NCI-H1092 (cell line): ENCODE measurements at places on chromosomes 5 and 9.

DNA sequence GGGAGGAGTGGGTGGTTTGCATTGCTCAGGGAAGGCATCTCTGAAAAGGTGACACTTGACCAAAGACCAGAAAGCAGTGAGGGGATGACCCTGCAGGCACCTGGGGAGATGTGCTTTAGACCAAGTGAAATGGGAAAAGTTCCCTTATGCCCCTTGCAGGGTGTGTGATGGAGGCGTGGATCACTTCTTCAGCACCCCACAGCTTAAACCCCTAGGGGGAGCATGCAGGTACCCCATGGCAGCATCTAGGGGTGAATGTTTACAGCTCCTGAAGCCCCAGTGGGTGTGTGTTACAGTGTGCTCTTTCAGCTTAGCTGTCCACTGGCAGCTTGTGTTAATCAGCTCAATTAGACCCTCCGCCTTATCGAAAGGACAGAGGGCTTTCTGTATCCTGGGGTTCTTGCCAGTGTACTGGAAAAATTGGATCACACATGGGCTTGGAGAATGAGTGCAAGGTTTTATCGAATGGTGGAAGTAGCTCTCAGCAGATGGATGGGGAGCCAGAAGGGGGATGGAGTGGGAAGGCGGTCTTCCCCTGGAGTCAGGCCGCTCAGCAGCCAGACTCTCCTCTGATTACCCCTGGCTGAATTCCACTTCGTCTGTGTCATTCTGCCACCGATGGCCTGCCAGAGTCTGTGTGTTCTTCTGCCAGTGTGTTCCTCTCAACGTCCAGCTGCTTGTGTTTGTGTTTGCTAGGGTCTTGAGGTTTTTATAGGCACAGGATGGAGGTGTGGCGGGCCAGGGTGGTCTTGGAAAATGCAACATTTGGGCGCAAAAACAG is 6.3 kb downstream of the BHMT2 start:
- DNase-seq: no peak

DNA sequence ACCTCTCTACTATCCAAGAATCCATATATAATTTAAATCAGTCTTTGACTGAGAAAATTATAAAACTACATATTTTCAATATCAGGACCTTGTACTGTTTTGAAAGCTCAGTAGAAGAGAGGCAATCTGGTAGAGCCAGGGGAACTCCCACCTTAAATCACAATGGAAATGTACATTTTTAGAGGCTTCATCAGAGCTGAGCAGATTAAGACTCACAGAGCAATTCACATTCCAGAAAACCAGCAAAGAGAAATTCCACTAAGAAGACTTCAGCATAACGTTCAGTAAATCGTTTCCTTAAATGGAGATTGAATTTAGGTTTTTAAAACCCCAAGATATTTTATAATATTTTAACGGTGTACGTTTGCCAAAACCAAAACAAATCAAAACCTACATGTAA is 227.8 kb upstream of the TRPM3 start:
- no peak for DNase-seq

- no peak for DNase-seq
Observed at GRCh38 chr9:92763721-92764380, 782 bp downstream of the BICD2 start.

DNA sequence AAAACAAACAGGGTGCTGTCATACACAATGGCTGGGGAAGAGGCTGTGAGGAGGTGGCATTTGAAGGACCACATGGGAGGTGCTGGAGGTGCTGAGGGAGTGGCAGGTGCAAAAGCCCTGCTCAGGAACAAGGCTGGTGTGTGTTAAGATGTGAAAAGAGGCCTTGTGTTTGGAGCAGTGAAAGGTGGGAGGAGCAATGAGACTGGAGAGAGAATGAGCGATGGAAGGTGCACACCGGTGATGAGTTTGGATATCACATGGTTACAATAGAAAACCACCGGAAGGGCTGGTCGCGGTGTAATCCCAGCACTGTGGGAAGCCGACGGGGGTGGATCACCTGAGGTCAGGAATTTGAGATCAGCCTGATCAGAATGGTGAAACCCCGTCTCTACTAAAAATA is 9.2 kb upstream of the FIBCD1 start:
- DNase-seq: no peak

GRCh38 chr5:68708156-68708841 is 385.5 kb upstream of the SLC30A5 start:
- DNase-seq: no peak

DNA sequence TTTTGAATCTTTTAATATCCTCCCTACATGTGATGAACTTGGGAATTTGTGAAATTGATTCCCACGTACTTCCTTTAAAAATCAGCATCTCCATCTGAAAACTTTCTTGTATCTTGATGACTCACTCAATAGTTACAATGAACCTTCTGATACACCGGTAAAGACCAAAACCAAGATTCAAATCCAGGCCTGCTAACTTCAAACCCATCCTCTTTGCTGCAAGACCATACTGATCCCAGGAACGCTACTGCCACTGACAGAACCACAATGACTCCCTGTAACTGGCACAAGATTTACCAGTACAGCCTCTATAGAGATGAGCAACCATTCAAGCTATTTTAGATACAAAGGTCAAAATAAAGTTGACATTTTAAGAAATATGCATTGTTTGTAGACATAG is 332.9 kb downstream of the DNAH5 start:
- DNase-seq: no peak

DNA sequence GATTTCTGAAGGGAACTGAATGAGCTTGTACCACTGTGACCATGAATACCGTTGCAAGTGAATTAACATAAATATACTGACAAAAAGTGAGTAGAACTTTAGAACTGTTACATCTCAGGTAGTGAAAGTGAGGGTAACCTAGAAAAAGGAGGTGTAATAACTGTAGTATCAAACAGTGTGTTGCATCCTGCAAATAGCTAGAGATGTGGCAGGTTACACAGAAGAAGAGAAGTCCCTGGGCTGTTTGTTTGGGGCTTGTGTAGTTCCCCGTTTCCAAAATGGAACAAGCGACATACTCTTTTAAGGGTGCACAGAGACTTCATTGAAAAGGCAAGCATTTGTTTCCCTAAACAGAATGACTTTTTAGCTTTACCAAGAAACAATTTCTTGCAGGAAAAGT is 214.8 kb downstream of the NR3C1 start:
- no peak for DNase-seq

DNA sequence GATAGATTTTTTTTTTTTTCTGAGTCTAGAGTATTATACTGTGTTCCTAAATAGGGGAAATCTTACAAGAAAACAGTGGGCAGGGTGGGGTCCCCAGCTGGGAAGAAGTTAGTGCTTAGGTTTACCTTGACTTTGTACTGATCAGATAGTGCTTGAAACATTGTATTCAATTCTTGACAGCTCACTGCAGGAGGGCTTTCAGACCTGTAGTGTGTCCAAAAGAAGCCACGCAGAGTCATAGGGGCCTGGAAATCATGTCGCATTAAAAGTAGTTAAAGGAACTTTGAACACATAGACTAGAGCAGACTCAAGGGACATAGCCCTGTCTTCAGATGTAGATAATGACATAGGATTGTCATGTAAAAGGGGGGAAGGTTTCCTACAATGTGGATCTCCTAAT is 215.4 kb upstream of the NR4A3 start:
- DNase-seq: no peak

DNA sequence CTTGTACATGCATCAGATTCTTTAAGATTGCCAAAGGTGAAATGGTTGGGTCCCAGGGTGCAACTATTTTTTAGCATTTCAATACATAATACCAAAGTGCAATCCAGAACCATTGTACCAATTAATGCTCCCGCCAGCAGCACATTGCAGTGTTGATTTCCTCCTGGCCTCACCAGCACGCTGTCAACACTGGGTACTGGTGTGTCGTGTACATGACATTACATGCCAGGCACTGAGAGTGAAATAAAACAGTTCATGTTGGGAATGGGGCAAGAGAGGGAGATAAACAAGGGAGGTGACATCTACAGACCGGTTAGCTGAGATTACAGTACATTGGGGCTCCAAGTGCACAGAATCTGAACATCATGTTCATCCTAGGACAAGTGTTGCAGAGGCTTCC is 37.8 kb downstream of the HMGCS1 start:
- DNase-seq: no peak

- DNase-seq: no peak
Observed at GRCh38 chr5:143304836-143305475, 98.5 kb downstream of the NR3C1 start.

DNA sequence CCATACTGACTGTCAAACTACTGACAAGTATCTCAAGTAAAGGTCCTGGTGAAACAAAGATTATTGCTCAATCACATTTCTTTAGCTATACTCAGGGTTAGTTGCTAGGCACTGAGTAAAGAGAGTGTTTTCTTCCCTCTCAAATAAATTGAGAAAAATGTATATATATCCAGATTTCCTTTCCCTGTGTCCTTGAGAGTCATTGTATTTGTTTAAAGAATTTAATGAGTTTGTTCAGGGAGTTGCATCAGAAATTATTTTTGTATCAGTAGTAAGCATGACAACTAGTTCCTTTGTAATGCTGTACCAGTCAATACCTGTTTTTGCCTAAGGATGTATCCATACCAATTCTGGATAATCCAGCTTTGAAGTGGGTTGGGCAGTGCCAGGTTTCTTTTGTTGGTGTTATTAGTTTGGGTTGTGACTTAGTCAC is 3.2 kb upstream of the ANKHD1 start:
- no peak for DNase-seq

DNA sequence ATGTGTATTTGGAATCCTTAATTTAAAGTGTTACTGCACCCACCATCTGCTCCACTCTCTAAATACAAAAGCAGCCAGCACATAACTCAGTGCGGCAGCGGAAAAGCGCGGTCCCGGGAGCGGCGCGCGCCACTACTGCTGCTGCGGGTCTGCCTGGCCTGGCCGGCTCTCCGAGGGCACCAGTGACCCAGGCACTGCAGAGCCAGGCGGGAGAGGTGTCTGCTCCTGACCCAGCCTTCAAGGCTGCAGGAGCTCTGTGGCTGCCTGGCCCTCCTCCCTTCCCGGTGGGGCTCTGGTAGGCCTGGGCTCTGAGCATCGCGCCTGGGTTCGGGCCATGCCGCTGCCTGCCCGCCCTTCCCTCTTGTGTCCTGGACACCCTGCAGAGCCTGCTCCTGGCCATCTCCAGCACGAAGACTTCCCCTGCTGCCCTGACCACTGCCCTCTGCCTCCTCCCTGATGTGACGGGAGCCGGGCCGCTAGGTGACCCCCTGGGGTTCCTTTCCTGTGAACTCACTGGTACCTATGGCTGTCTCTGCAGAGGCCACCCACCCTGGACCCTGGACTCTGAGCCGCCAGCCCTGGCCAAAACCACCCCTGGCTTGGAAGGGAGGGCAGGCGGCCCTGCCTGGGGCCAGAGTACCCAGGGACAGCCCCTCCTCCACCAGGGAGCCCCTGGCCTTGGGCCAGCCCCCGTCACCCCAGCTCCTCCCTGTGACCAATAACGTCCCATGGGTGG is 32.8 kb upstream of the UBAC1 start:
- no peak for DNase-seq

DNA sequence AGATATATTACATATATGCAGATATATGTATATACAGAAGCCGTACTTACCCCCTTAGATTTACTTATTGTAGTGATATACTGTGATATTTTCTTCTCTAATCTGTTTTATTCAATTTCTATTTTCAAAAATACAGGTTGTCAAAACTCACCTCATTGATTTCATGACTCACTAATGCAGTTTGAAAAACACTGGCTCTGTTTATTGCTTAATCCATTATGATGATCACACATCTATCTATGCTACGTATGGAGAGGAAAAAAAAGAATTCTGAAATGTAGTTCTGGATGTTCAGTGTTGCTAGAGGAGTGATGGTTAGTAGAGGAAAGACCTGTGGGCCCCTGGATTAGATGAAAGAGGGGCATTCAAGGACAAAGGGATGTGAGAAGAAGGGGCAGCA is 121.0 kb upstream of the RPS23 start:
- DNase-seq: no peak

- DNase-seq: peak; percentile 39
Observed at GRCh38 chr9:76677481-76678055, 86.7 kb upstream of the PCA3 start.

DNA sequence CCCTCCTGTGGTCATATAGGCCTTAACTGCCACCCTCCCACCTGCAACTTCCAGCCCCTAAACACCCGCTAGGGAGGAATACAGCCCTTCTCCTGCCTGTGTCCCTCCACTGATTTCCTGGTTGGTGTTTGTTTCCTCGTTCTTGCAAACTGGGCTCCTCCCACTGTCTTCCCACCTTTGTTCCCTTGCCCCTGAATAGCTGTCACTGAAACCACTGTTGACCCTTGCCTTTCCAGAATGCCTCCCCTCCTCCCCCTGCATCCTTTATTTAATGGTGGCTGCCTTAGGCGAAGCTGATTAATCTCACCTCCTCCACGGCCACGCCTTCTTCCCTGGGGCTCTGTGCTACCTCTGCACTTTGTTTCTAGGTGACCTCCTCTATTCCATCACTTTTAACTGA is 626.7 kb downstream of the BNC2 start:
- DNase-seq: no peak

- DNase-seq: no peak
Observed at GRCh38 chr9:129451089-129451656, 169.7 kb downstream of the C9orf50 start.

- no peak for DNase-seq
Observed at GRCh38 chr5:151298063-151298855, 5.3 kb downstream of the SLC36A3 start.

- no peak for DNase-seq
Observed at GRCh38 chr5:13316176-13316575, 628.3 kb downstream of the DNAH5 start.

DNA sequence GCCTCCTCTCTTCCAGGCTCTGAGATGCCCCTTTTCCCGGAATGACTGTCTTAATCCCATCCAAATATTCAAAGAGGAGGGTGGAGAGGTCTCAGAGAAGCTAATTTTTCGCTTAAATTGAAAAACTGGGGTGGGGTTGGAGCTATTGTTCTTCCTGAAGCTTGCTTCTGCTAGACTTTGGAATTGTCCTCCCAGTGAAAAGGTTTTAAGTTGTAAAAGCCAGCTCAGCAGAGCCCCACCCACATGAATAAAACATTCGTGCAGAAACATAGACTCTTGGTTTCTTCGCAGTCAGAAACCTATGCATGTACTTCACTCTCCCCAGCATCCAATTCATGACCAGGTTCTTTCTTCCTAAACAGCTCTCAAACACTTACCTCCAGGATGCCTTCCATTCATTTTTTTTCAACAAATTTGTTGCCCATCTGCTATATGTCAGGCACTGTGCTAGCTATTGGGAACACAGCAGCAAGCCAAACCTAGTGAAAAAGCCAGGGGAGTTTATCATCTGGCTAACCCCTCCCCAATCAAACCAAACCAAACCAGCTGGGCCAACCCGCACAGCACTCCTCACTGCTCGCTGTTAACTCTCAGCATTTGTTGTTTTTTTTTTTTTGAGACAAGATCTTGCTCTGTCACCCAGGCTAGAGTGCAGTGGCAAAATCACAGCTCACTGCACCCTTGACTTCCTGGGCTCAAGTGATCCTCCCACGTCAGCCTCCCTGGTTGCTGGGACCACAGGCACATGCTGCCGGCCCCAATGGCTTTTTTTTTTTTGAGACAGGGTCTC is 37.9 kb upstream of the OCLN start:
- no peak for DNase-seq

GRCh38 chr5:56812110-56812509 is 3.2 kb upstream of the MAP3K1 start:
- no peak for DNase-seq

GRCh38 chr9:99822109-99822805 is 572 bp downstream of the NR4A3 start:
- peak; percentile 24 for DNase-seq

- DNase-seq: no peak
Observed at GRCh38 chr9:134717924-134718645, 76.5 kb downstream of the COL5A1 start.

GRCh38 chr5:51060953-51061352 is 322.3 kb upstream of the ISL1 start:
- no peak for DNase-seq

- no peak for DNase-seq
Observed at GRCh38 chr5:173873306-173873922, 14.7 kb upstream of the CPEB4 start.
